ENCODE measurements at places on chromosomes 12 and 14.

- no peak for DNase-seq
Measured at GRCh38 chr14:58216544-58216943, 16.6 kb downstream of the ACTR10 start.

GRCh38 chr12:122081697-122082221, 3.2 kb downstream of the MLXIP start:
- no peak for DNase-seq

- no peak for DNase-seq
Measured at GRCh38 chr12:119829439-119829838, 47.7 kb downstream of the CIT start.

GRCh38 chr12:213527-213932, 427 bp downstream of the SLC6A12 start:
- no peak for DNase-seq

- peak; percentile 58 for DNase-seq
Measured at GRCh38 chr14:104094709-104095425, 9.4 kb downstream of the ASPG start.

- DNase-seq = no peak
Measured at GRCh38 chr12:118307069-118307954, 65.4 kb downstream of the TAOK3 start.

DNA sequence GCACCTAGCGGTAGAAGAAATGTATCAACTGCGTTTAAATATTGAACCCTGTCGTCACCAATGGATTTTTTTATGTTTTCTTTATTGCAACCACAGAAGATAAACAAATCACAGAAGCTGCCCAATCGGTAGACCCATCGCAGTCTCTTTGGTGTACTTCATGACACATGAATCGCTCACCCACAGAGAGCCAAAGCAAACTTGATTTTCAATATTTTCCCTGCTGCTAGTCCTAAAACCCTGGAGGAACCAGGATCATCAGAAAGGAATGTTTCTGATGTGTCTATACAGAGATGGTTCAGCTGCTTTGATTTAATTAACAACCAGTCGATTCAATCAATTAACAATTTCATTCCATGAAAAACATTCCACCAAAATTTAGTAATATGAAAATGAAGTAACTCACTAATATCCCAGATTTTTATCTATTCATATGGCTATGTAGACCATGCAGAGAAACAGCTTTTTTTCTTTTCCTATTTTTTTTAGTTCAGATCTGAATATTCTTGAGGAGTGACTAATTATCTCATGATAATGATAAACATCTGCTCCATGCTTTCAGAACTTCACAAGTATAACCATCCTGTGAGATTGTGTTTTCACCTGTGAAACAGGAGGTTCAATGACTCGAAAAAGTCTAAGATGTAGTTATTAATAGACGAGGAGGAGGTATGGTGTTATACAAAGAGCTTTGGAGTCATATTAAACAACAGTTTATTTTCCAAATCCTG, 46.1 kb downstream of the DIO2 start:
- DNase-seq = no peak

DNA sequence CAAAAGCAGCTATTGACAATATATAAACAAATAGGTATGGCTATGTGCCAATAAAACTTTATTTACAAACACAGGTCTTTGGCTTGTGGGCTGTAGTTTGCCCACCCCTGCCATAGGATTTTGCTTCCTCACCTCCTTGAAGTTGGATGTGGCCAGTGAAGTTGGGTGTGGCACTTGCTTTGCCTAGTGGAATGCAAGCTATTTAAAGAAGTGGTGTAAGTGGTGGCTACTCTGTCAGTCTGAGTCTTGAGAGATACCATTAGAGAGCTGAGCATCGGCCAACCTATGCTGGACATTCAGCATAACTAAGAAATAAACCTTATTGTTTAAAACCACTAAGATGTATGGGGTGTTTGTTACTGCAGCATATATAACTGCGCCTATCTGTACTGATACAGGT, 321.3 kb downstream of the RGS6 start:
- DNase-seq = no peak

DNA sequence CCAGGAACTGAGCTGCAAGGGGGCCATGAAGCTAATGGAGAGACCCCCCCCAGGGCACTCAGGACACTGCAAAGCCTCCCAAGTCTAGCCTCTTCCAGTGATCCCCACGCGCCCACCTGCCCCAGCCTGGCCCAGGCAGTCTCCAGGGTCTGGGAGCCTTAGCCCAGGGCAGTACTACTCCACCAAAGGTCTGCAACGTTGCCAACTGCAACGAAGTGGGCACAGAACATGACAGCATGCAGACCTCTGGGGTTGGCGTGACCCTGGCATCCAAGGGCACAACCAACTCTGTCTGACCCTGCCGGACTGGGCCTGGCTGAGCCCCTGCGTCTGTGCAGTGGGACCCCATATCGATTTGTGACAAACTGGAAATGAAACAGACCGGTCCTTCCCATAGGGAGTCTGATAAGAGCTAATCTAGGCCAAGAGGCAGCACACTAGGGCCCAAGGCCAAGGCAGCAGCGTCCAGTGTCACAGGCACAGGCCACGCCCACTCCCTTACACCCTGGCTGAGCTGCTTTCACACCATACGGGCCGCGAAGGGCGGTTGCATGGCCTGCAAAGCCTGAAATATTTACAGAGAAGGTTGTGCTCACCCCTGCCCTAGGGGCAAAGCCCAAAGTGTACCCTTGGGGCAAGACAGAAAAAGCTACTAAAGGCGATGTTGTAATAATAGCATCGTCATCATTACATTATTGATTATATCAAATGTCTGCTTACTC, 76.7 kb downstream of the NCOR2 start:
- DNase-seq = no peak

DNA sequence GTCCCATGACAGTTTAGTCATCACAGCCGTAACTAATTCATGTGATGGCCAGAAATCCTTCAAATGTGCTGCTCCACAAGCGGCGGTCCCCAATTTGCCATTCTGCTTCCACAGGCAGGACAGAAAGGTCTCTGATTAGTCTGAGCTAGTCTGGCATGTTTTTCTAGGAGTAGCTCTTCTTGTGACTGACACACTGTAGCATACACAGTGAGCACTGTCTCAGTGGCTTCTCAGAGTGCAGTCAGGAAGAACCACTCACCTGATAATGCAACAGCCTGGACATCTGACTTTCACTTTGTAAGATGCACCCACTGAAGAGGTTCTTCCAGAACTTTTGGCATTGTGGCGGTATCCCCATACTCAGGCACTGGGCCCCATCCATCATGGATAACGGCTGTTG, 1266.2 kb downstream of the TMEM121 start:
- no peak for DNase-seq

GRCh38 chr14:53626761-53627160, 329.9 kb downstream of the BMP4 start:
- DNase-seq = no peak

GRCh38 chr12:1115484-1116231, 124.6 kb downstream of the ERC1 start:
- no peak for DNase-seq

DNA sequence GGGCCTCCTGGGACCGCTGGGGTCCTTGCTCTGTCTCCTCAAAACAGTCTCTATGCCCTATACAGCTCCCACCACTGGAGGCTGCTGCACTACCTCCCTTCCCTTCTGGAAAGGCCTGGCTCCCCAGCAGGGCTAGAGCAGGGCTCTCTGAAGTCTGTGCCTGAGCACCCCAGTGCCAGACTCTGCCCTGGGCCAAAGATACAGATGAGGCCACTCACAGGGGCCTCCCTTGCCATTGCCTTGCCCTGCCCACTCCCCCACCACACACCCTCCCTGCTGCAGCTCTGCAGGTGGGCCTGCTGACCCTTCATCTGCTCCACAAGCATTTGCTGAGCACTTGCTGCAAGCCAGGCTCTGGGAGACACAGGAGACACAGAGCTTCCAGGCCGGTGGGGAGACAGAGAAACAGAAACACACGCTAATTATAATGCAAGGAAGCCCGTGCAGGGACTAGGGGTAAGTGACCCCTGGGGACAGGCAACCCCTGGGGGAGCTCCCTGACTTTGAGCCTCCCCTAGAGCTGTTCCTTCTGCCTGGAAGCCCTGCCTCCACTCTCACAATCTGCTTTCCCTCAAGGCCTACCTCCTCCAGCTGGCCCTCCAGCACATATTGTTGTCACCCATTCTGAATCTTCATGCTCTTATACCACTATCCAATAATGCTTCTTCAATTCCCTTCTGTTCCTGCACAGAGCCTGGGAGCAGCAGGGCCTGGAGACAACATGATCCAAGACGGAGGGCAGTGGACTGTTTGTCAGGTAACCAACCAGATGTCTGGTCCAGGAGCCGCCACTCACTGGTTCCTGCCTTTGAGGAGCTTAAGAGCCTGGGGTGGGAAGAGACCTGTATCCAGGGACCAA, 32.6 kb upstream of the PNMA1 start:
- DNase-seq = no peak

GRCh38 chr12:12467688-12468261, 94.9 kb downstream of the DUSP16 start:
- no peak for DNase-seq

- DNase-seq = no peak
Measured at GRCh38 chr12:60042835-60043234, 447.0 kb downstream of the SLC16A7 start.

DNA sequence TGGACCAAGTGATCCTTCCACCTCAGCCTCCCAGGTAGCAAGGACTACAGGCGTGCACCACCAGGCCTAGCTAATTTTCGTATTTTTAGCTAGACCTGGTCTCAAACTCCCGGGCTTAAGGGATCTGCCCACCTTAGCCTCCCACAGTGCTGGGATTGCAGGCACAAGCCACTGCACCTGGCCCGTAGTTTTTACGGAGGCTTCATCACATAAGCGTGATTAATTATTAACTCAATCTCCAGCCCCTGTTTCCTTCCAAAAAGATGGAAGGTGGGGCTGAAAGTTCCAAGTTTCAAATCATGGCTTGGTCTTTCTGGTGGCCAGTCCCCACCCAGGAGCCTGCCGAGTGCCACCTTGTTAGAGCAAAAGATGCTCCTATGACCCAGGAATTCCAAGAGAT, 22.5 kb upstream of the HIF1A start:
- DNase-seq = no peak

DNA sequence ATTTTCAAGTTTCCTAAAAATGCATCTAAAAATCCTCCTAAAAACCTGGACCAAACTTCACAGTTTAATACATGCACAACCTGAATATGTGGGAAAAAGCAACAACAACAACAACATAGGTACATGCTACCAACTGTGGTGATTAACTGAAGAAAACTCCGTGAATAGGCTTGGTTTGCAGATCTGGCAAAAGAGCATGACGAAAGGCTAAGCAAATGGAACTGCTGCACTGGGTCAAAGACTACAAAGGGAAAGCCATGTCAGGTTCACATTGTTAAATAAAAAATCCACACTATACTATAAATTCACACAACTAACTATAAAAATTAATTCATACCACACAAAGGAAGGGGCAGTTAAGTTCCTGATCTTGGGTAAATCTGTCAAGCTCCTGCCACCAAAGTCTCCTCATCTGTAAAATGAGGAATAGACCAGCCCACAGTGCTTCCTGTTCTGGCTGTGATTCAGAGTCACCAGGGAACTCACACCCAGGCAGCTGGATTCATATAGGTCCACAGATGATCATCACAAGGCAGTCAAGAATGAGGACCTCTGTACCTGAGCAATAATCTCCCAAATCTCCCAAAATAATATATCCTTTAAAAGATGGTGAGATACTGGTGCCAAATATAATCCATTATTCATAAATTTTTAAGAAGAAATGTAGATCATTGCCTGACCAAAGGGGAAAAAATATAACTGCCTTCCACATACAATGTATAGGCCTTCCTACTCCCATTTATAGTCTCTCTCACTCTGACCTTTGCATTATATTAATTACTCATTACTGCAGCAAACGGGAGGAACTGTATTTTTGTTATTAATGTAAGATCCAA, 7.0 kb downstream of the CORO1C start:
- no peak for DNase-seq

- no peak for DNase-seq
Measured at GRCh38 chr12:132355742-132356681, 26.6 kb upstream of the GALNT9 start.

GRCh38 chr12:124411281-124411878, 116.5 kb downstream of the RFLNA start:
- DNase-seq = no peak

DNA sequence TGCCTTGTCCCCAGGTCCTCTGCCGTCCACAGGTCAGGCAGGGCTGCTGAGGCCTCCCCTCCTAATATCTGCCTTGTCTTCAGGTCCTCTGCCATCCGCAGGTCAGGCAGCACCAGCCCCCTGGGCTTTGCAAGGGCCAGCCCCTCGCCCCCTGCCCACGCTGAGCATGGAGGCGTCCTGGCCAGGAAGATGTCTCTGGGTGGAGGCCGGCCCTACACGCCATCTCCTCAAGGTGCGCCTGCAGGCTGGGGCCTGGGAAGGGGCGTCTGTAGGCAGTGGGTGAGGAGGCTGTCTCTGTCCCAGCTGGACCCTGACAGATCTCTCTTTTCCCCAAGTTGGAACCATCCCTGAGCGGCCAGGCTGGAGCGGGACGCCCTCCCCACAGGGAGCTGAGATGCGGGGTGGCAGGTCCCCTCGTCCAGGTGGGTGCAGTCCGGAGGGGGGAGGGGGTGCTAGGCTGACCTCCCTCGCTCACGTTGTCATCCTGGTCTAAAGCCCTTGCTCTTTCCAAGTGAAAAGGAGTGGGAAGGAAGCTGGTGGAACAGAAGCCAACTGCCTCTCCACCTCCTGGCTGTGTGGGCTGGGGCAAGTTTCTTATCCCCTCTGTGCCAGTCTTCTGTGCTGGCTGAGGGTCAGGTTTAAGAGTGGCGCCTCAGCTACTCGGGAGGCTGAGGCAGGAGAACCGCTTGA, 13.9 kb upstream of the PUS1 start:
- DNase-seq = no peak

- no peak for DNase-seq
Measured at GRCh38 chr14:32509632-32510187, 180.6 kb downstream of the AKAP6 start.

DNA sequence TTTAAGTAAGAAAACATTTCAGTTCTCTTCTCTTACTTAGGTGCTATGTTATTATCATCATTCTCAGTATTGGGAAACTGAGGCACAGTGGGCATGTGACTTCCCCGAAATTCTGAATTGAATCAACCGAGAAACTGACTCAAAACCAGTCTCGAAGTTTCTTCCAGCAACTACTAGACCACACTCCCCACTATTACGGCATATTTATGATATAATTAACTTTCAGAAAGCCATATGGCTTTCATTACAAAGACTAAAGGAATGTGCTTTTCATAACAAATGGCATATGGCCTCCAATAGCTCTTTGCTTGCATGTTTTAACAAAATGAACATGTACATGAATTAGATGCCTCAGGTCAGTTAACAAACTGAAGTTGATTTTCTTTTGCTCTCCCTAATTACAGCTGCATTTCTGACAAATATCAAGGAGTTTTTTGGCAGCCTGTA, 182.9 kb upstream of the SLC38A2 start:
- DNase-seq = no peak

DNA sequence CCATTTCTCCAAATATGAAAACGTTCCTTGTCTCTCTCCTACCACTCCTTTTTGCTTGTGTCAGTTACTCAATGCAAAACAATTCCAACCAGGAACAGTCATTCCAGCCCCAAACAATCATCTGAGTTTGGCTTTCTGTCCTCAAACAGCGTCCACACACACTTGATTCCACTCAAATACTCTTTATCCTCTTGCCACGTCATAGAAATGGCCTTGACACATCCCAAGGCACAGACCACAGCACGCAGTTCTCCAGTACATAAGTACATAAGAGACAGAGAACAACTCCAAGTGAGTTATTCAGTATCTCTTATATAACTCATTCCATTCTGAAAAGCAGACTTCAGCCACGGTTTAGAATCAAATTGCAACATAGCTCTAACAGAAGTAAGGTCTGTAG, 299.2 kb downstream of the RPS29 start:
- DNase-seq = no peak
